COR-L47 (cell line): ENCODE measurements at places on chromosomes 16 and 17.

GRCh38 chr17:2025622-2026309 is 632 bp upstream of the RTN4RL1 start:
- no peak for DNase-seq

- DNase-seq: no peak
These were observed 582.7 kb upstream of the PSMD7 start for GRCh38 chr16:73713778-73714495.

- no peak for DNase-seq
These were observed 36.6 kb upstream of the IL21R start for GRCh38 chr16:27365142-27366089.

- no peak for DNase-seq
These were observed 118.3 kb upstream of the ADAMTS18 start for GRCh38 chr16:77553130-77553529.

DNA sequence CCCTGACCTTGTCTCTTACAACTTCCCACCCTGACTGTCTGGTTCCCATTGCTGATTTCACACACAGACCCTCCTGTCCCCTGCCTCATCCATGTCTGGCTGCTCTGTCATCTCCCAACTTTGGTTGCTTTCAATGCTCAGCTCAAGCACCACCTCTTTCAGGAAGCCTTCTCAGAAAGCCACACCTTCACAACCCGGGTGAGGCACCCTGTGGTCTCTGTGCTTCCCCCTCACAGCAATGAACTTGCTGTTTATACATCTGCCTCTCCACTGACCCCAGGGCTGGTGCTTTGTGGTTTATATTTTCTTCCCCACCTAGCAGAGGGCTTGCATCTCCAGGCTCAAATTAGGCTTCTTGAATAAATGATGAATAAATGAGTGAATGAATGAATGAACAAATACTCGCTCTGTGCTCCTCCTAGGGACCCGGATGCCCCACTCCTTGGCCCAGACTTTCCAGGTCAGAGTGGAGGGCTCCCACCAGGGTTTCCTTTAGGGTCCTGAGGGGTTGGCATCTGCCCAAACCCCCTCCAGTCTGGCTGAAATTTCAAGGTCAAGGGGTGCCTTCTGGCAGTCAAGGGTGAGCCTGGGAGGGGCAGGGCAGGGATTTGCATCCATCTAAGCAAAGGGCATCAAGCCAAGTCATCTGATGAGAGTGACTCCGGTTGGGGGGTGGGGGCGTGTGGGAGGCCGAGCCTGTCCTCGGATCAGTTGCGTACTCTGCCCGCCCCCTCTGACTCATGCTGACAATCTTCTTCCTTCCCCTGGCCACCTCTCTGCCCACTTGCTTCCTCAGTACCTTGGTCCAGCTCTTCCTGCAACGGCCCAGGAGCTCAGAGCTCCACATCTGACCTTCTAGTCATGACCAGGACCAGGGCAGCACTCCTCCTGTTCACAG is at the start of gene ITGAX:
ITGAX (plus strand) TSS at position 783 of the 898 bp plus-strand sequence; CDS start at position 862, 79 bp downstream.
- DNase-seq: no peak

GRCh38 chr17:39208136-39208535 is 8.1 kb downstream of the RPL19 start:
- no peak for DNase-seq

DNA sequence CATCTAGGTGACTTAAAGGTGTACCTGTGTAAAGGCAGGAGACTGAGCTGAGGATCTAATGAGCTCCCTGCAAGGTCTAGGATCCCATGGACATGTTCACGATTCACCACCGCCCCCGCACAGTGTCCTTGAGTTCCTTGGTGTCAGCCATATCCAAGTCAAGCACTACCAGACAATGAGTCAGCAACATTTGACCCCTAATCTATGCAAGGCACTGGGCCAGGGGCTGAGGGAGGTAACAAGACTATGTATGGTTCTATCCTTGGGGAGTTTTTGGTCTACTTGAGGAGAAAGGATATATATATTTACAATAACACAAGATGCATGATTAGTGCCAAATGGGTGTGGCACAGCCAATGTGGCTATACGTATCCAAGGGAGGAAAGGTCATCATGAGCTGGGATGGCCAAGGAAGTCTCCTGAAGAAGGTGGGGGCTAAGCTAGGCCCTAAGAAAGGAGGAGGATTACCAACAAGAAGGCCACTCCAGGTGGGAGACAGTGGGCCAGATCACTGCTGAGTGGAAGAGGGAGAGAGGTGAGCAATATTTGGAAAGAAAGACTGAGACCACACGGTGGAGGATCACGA is 35.0 kb downstream of the ITGB3 start:
- DNase-seq: no peak

GRCh38 chr17:34710226-34710625 is 130.8 kb downstream of the TMEM132E start:
- no peak for DNase-seq

DNA sequence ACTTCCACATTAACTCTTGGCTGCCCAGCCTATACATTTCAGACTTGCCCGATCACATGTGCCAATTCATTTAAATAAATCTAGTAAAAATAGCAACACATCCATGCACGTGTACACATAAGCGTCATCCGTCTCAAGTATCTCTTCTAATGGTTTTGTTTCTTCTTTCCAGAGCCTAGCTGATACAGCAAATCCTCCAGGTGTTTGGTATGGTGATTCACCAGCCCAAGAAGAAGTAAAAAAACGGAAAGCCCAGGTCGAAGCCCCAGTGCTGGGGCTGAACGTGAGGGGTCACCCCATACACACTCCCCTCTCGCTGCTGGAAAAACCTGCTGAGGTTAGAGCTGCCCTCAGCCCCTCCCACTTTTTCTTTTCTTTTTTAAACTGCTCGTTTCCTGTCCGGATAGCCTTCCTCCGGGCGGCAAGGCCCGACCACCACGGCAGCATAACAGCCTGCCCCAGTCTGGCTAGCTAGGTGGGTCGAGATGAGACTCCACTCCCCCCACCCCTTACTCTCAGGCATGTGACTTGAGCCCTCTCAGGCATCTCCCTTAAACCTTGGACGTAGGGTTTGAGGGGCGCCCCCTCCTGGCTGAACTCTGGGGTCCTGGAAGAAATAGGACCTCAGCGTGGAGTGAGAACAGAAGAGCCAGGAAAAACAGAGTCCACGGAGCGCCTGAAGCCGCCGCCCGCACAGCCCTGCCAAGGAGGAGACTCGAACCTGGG is 13.9 kb upstream of the OR1F1 start:
- DNase-seq: peak; percentile 27

GRCh38 chr16:81293909-81294802 is 20.6 kb upstream of the GAN start:
- DNase-seq: no peak

DNA sequence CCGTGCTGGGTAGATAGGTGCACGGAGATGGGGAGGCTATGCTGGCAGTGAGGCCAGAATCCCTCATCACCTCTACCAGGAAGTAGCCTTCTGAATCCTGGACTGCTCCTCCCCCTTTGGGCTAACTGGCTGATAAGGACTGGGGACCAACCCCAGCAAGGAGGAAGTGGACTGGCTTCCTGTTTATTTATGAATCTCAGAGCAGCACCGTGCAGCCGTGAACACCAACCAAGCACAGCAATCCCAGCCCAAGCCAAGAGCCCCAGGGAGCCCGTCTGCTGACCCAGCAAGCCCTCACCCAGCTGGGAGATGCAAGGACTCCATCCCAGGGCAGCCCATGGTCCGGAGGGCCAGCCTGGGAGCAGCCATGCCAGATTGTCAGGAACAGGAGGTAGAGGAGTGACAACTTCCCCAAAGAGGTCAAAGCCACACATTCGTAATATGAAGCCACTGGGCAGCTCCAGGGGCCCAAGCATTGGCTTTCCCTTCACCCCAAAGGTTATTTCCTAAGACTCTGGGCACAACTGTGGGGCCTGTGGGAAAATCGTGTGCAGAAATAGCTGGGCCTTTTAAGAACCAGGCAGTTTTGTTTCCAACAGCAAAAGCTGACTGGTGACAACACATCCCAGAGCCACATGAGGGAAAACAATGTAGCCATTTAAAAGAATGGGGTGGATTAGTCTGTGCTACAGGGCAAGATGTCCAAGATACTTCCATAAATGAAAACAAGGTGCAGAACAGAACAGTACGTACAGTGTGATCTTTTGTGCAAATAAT is 23.9 kb downstream of the PHB1 start:
- no peak for DNase-seq

GRCh38 chr17:527247-527646 is 174.6 kb upstream of the RPH3AL start:
- no peak for DNase-seq

DNA sequence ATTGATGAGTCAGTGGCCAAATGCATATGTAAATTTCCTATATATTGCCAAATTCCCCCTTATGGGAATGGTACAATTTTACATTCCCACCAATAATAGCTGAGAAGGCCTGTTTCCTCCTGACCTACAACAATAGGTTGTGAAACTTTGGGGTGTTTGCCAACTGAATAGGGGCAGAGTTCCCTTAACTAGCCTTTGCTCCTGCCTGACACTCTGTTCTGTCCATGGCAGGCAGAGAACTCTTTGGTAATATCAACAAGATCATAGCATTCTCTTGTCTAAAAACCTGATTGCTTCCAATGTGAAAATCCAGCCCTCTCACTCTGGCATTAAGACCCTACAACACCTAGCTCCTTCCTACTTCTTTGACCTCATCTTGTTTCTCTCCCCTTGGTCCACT is 149.7 kb downstream of the HAPSTR1 start:
- no peak for DNase-seq

DNA sequence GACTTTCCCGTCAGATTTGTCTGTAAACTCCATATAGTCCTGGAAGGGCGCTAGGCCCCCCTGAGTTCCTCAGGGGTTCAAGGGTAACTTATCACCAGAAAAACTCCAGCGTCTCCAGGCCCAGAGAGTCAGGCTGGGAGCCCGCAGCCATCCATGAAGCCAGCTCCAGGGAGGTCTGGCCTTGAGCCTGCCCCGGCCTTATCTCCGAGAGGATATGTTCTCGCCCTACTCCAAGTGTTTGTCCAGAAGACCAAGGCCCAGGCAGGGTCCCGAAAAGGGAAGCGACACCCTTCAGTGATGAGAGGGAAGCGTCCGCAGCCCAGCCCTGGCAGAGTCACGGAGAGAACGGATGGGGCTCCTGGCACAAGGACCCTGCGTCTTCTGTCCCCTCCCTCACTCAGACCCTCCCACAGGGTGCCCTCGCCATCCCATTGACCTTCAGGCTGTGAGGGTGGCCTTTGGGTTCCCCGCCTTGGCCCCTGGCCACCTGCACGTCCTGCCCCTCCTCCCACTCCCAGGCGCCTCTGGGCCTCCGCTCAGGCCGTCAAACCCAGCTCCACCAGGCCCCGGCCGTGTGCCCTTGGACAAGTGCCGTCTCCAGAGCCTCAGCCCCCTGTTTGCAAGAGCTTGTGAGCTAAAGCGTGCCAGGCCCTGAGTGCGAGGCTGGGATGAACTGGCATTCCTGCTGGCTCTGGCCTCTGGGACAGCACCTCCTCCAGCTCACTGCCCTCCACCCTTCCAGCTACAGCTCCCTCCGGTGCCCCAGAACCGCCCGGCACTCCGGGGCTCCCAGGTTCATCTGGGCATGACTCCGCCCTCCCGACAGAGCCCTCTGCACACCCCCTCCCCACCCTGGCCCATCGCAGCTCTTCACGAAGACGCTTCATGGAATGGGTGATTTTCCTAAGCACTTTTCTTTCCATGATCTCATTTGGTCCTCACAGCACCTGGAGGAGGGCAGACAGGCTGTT is 83.4 kb downstream of the ZDHHC7 start:
- DNase-seq: no peak

DNA sequence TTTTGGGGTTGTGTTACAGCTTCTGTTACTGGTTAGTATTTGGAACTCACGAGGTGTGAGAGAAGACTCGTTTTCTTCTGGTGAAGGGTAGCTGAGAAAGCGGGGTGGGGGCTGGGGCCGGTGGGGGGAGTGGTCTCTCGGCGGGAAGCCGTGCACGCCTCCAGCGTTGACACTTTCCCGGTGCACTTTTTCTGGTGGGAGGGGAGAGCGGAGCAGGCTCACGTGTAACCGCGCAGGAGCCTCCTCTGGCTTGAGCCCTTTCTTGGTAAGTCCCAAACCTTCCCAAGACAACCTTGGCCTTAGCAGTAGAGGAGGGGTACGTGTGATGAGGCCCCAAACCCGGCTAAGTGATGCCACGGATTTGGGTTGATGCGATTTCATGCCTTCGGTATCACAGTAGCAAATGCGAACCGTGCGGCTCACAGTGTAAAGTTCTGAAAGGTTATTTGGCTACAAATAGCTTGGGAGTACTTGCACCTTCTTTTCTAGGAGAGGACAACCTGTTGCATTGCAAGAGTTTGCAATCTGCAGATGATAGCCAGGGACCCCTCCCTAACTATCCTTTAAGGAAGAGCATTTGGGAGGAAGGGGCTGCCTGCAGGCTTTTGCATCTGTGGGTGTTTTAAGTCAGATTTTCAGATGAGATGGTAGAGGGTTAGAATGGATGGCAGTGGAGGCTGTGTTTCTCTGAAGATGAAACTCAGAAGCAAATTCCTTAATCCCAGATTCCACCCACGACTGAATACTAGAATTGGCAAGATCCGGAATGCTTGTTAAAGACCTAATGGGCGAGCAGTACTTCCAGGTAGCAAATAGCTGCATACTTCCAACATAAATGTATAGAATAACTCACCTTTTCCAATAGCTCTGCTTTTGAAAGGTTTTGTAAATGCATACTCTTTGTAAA is 1.5 kb downstream of the HLF start:
- DNase-seq: no peak

GRCh38 chr17:55005520-55005919 is 37.0 kb downstream of the STXBP4 start:
- DNase-seq: peak; percentile 10

DNA sequence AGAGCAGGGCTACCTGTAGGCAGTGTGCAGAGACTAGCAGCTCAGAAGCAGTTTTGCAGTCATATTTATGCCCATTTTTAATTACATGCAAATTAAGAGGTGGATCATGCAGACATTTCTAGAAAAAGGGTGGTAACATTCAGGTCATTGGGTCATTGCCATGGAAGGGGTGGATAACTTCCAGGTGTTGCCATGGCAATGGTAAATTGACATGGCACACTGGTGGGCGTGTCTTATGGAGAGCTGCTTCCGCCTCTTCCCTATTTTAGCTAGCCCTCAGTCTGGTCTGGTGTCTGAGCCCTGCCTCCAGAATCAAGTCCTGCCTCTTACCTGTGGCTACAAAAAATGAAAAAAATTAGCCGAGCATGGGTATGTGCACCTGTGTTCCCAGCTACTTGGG is 2.8 kb upstream of the DNAI2 start:
- DNase-seq: no peak
